ENCODE measurements at places on chromosomes 3 and 15.

DNA sequence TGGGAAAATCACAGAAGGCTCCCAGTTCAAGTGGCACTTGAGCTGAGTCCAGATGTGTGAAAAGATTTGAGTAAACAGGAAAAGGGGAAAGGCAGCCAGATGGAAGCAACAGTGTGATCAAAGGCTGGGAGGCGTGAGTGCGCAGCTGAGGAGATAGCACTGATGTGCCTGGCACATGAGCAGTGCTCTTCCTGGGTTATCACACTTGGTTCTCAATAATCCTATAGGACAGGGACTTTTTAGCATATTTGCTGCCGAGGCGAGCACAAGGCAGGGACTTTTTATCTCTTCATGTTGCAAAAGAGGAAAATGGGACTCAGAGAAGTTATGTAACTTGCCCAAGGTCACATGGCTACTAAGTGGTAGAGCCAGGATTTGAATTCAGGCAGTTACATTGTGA, 39.6 kb downstream of the CORO2B start:
- DNase-seq, result no peak

- no peak for DNase-seq
Observed at GRCh38 chr15:78977091-78977571, 32.3 kb upstream of the CTSH start.

DNA sequence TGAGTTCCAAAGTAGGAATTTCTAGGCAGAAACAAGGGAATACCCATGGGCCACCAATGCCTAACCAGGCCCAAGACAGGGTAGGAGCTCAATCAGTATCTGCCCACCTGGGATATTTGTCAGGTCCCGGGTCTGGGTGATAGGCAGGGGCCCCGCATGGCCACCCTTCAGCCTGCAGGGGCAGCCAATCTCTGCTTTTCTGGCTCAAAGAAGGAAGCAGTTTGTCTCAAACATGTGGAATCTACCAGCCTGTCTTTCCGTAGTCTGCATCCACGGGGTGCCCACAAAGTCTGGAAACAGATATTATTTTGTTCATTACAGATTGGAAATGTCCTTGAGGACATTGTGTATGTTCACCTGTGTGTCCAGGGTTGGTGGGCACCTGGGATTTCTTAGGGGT, 56.2 kb downstream of the CEMIP start:
- DNase-seq, result no peak

DNA sequence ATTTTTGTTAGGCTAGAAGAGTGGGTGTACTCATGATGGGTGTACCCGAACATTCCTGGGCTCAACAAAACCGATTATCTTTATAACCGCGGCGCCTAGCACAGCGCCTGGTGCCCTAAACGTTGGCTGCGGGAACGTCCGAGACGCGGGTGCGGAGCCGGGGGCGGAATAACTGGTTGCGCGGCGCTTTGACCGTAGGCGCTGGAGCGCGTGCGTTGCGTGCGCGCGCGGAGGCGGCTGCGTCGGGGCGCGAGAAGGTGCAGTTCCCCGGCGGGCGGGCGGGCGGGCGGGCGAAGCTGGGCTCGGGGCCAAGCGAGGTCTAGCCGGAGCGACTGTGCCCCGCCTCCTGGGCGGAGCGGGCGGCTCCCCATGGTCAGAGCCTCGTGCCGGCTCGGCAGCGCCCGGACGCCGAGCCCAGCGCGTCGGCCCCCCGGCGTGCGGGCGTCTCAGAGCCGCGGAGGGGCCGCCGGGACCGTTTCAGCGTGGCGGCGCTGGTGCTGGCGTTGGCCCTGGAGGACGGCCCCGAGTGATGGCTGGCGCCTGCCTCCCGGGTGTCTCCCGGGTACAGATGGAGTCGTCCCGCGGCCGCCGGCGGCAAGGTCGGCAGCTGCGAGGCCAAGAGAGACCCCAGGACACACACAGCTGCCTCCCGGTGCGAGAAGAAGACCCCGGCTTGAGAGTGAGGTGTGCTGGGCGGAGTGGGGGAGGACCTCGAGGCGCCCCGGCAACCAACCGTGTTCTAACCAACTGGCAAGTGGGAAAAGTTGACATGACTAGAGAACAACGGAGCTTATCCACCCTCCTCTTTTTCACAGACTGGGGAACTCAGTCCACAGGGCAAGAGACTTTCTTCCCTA, at the start of gene PLAAT1:
TSS of gene PLAAT1 (plus strand) at position 373 of the 857 bp plus-strand sequence. CDS start 14,429 bp downstream, outside the sequence.
- peak; percentile 80 for DNase-seq

- no peak for DNase-seq
Observed at GRCh38 chr15:69163141-69163669, 2.8 kb downstream of the GLCE start.

- no peak for DNase-seq
Observed at GRCh38 chr3:58062472-58062871, 54.2 kb downstream of the FLNB start.
